ENCODE measurements at places on chromosomes 13 and 19.
A peak's percentile ranks its signal among the peaks of the same experiment; 100 is the strongest.

- DNase-seq = no peak
Measured at GRCh38 chr13:100961186-100961585, 286.6 kb upstream of the TMTC4 start.

DNA sequence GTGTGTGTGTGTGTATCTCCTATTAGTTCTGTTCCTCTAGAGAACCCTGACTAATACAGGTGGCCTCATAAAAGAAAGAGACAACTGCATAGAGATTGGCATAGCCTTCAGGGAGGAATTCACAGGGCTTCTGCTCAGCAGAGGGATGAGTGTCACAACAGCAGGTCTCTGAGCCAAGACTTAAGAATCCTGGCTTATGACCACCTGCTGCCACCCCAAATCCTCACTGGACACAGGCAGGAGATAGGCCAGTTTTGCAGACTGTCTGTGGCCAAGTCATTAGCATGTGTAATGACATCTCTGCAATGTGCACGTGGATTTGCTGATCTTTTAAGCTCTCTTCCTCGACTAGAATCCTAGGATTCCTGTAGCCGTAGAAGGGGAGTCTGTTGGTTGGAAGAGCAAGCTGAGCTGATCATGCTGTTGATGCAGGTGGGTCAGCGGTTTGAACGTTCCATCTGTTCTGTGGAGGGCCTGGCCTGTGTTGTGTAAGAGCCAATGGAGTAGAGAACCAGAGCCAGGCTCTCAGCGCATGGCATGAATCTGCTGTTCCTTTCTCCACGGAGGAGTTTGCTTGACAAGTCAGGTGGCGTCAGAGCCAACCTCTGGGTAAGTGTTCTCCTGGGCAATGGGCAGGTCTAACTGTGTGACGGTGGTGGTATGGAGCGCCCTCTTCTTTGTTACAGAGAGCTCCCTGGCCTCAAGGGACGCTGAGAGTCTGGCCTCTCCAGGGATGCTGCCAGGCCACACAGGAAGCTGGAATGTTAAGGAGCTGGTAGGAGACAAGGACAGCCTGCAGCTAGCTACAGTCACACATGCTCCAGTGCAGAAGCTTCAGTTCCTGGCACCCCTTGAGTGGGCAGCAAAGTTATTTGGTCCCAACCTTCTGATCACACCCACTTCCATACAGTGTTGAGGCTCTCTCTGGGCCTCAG lies 503.1 kb downstream of the FOXO1 start:
- no peak for DNase-seq

DNA sequence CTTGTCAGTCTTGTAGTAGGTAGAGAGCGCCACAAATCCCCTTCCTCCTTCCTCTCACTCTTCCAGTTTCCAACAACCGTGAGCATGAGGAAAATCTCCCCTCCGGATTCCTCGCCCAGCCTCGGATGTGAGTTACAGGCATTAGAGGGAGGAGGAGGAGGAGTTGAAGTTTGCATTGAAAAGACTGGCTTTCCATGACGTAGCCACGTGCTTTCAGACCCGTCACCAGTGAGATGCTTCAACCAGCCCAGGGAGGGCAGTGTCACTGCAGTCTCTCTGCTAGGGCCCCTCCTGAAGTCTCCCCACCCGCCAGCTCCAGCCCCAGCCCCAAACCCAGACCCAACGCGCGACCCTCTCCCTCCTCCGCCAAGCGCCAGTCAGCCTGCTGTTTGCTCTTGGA lies 442 bp upstream of the FGF14 start:
- peak; percentile 56 for DNase-seq

GRCh38 chr13:109745702-109746101 lies 40.7 kb downstream of the IRS2 start:
- DNase-seq = no peak

DNA sequence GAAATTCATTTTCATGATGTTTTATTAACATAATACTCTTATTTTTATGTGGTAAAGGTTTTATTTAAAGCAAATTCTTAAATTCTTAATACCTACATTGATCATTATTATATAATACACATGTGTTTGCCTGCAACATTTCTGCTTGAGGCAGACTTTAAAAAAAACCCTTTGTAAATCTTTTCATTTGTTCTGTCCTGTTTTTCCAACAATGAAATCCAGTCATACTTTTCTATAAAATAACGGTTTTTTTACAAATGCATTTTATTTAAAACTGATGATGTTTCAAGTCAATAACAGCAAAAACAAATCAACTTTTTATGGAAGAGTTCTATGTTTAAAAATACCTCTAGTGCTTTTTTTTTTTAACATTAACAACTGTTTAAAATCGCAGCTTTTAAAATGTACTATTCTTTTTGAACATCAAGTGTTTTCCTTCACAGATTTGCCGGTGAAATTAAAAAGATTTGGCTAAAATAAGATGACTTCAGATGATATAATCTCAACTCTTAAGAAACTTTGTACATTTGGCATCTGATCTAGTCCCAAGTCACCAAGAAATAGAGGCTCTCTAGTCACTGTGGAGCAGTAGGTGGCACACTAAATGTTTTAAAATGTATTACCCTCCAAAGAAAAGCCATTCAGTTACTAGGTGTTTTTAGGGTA lies 5.1 kb downstream of the POU4F1 start:
- DNase-seq = no peak

DNA sequence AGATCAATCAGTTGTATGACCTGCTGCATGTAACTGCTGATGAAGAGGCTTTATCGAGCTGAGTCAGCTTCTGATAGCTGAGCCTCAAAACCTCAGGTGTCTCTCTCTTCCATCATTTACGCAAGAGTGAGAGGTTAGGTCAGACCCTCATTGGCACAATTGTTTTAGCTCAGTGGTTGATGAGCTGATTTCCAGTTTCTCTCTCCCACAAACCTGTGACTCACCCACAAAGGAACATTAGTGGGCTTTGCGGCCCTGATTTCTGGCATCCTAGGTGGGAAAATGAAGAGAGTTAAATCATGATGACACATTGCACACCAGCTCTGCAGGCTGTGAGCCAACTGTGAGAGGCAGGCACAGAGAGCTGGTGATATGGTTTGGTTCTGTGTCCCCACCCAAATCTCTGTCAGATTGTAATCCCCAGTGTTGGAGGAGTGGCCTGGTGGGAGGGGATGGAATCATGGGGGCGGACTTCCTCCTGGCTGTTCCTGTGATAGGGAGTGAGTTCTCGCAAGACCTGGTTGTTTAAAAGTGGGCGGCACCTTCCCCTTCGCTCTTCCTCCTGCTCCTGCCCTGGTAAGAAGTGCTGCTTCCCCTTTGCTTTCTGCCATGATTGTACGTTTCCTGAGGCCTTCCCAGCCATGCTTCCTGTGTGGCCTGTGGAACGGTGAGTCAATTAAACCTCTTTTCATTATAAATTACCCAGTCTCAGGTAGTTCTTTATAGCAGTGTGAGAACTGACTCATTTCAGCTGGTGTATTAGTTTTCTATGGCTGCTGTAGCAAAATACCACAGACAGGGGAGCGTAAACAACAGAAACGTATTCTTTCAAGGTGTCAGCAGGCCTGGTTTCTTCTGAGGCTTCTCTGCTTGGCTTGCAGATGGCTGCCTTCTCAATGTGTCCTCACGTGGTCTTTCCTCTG lies 33.5 kb upstream of the TMTC4 start:
- no peak for DNase-seq

GRCh38 chr13:29324601-29325000 lies 270.9 kb downstream of the SLC7A1 start:
- DNase-seq = no peak

- no peak for DNase-seq
Measured at GRCh38 chr19:58406818-58407657, 1.4 kb upstream of the ZNF584 start.

- DNase-seq = no peak
Measured at GRCh38 chr13:80009760-80010159, 331.2 kb downstream of the SPRY2 start.

DNA sequence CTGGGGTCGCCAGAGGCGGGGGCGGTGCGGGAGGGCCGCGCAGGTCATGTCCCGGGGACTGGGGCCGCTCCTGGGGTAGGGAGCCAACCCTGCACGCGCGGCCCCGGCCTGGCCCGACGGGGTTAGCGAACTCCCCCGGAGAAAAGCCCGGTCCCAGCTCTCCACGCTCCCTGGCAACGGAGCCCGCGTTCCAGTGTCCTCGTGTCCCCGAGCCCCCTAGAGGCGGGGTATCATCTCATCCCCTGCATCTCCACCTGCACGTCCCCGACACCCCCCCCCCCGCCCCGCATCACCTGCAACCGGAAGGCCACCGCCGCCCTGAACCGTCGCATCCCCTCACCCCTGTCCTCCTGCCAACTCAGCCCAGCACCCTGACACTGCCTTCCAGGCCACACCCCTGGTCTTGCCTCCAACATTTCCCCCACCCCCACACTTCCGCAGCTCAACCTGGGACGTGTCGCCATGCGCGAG lies 2.7 kb downstream of the WDR88 start:
- DNase-seq = peak; percentile 6

DNA sequence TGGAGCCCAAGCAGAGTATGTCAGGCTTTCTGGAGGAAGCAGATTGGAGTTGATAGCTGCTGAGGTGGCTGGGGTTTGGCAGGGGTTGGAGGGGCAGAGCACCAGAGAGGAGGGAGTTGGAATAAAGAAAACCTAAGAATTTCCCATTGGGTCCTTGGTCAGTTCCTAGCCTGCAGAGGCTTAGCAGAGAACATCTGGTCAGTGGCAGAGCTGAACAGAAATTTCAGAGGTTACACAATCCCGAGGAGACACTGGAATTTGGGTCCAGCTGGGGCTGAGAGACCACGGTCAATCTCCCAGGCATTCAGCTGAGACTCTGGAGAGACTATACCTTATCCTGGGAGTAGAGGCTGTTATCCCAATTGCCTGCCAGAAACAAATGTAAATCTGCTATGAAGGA lies 84.4 kb downstream of the DPY19L3 start:
- DNase-seq = no peak

GRCh38 chr19:3531716-3532115 lies 7.3 kb upstream of the TEKTIP1 start:
- no peak for DNase-seq

- DNase-seq = no peak
Measured at GRCh38 chr19:6465663-6466062, 1.6 kb downstream of the CRB3 start.

Measured in nucleus accumbens (tissue), 56 donors.